ENCODE measurements at places on chromosomes 5 and 9.

DNA sequence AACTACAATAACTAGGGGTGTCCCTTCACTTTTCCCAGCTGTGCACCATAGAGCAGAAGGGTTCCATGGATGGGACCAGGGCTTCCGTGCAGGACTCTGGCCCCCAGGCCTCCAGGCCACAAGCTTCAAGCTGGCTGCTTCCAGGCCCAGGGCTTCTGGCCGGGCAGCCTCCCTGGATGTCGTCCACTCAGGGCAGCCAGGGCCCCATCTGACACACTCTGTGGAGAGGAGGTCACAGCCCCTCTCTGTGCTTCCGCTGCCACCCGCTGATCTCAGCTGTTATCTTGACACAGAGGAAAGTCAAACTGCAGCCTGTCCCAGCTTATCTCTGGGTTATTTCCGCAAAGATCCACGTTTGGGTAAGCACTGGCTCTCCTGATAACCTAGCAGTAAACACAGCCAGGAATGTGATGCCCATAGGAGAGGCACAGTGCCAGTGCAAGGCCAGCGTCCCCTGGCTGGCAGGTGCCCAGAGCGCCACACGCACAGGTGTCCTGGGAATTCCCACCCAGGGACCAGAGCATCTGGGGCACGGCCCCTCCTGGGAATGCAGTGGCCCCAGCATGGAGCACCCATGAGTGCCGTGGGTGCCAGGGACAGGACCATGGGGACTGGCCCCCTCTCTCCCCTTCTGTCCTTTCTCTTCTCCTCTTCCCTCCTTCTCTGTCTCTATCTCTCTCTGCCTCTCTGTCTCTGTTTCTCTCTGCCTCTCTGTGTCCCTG lies 15.6 kb upstream of the SLC6A19 start:
- DNase-seq: no peak

GRCh38 chr9:72185561-72185960 lies 36.3 kb downstream of the GDA start:
- DNase-seq: peak; percentile 74

DNA sequence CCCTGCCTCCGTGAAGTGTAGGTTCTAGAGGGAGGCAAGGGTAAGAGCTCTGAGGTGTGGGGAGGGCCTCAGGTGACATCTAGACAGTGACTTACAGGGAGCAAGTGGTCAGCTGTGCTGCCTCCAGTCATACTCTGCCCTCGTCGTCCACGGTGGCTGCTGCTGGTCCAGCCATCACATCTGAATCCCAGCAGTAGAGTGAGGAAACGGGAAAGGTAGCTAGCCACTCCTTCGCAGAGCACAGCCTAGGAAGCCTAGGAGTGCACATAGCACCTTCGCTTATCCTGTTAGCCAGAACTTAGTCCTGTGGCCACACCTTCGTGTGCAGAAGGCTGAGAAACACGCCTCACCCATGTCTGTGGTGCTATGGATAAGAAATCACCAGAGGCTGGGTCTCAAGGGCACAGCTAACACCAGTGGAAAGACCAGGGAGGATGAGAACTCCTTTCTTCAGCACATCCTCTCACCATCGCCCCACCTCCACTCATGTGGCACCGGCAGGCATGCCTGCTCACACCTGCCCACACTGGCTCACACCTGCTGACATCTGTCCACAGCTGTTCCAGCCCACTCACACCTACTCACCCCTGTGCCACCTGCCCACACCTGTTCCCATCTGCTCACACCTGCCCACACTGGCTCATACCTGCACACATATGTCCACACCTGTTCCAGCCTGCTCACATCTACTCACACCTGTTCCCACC lies 44.5 kb upstream of the SLC6A19 start:
- no peak for DNase-seq

GRCh38 chr9:38048316-38048969 lies 20.6 kb downstream of the SHB start:
- no peak for DNase-seq

- DNase-seq: peak; percentile 71
Measured at GRCh38 chr5:163542771-163543170, 37.4 kb downstream of the MAT2B start.

DNA sequence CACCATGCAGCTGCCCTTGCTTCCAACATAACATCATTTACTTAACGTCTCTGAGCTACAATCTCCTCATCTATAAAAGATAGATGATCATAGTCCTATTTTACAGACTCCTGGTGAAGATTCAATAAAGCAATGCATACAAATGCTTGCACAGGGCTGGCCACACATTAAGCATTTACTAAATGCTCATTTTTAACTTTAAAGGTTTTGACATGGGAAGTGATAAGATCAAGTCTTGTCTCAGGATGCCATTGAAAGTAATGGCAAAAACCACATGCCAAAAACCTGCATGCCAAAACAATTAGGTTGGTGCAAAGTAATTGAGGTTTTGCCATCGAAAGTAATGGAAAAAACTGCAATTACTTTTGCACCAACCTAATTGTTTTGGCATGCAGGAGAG lies 181.2 kb upstream of the ADRA1B start:
- DNase-seq: no peak

GRCh38 chr5:73719632-73720031 lies 93.6 kb downstream of the ARHGEF28 start:
- DNase-seq: no peak

- no peak for DNase-seq
Measured at GRCh38 chr9:75149841-75150241, 61.5 kb downstream of the OSTF1 start.

Data from NCI-H1417 (cell line).